COLO829 (cell line): ENCODE measurements at places on chromosomes 12 and 14.

GRCh38 chr12:130661486-130662255, 54.4 kb downstream of the RIMBP2 start:
- no peak for DNase-seq

DNA sequence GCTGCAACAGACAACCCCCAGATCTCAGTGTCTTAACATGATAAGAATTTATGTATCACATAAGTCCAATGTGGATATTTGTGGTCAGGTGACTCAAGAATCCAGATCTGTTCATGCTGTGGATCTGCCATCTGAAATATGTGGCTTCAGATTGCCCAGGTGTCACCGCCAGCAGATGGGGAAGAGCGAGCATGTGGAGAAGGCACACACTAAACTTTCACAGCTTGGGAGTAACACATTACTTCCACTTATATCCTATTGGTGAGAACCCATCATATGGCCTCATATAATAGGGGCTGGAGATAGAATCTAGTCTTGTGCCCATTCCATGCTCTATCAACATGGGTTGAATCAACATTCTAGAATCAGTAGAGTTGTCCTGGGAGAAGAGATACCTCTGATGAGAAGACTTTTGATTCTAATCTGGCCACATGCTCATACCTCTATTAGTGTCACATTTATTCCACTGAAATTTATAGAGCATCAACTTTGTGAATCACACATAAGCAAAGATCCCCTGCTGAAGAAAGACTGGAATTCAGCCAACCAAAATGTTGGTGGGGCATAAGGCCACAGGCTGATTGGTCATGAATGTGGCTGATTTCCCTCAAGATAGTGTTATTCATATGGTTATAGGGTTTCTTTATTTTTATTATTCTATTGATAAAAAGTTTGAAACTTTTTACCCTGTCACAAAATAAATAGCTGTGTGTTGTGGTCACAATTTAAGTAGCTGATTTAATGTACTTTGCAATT, 6.0 kb upstream of the CALCOCO1 start:
- no peak for DNase-seq

- DNase-seq = no peak
These were observed 1.6 kb downstream of the KRT71 start for GRCh38 chr12:52551216-52551865.

- no peak for DNase-seq
These were observed 43.4 kb upstream of the NR2C1 start for GRCh38 chr12:95116773-95117172.

GRCh38 chr12:114662512-114663177, 21.3 kb downstream of the TBX3 start:
- DNase-seq = peak; percentile 80

GRCh38 chr12:130976171-130976720, 22.5 kb downstream of the ADGRD1 start:
- no peak for DNase-seq

DNA sequence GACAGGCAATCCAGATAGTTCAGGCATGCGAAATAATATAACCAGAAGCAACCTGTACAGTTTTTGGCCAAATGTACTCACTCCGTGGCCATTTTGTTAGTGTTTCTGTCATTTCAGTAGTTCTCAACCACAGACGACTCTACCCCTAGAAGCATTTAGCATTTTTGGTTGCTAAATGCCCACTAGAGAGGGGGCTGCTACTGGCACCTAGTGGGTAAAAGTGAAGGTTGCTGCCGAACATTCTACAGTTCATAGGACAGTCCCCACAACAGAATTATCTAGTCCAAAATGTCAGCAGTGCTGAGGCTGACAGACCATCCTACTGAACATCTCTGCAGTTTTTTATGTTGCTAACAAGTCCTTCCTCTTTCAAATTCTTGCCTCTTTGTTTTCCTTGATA, 107.4 kb downstream of the TSHR start:
- DNase-seq = no peak

GRCh38 chr14:42802346-42802745, 1195.7 kb downstream of the LRFN5 start:
- DNase-seq = no peak

DNA sequence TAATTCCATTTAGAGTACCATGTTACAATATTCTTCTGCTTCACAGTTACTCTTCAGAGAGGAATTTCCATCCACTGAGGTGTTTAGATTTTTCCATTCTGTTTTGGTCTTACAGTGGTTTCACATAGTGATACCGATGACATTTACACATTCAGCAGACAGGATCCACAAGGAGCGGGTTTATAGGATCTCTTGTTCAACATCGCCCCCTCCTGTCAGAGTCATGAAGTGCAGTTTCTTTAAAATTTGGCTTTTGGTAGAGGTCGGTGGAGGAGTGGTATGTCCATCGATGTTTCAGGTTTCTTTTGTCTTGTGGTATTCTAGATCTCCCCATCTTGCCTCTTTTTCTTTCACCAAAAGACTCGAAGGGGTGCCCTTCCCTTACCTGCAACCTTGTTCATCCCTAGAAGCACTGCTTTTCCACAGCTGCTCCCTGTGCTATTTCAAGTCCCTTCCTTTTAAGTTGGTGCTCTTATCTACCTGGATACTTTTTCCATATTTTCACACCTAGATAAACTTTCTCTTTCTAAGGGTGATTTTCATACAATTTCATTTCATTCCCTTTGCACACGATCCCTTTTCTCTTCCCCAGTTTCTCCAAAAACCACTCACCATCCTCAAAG, 181.3 kb downstream of the ITPR2 start:
- DNase-seq = peak; percentile 63

GRCh38 chr12:116820064-116820656, 61.1 kb downstream of the HRK start:
- no peak for DNase-seq

DNA sequence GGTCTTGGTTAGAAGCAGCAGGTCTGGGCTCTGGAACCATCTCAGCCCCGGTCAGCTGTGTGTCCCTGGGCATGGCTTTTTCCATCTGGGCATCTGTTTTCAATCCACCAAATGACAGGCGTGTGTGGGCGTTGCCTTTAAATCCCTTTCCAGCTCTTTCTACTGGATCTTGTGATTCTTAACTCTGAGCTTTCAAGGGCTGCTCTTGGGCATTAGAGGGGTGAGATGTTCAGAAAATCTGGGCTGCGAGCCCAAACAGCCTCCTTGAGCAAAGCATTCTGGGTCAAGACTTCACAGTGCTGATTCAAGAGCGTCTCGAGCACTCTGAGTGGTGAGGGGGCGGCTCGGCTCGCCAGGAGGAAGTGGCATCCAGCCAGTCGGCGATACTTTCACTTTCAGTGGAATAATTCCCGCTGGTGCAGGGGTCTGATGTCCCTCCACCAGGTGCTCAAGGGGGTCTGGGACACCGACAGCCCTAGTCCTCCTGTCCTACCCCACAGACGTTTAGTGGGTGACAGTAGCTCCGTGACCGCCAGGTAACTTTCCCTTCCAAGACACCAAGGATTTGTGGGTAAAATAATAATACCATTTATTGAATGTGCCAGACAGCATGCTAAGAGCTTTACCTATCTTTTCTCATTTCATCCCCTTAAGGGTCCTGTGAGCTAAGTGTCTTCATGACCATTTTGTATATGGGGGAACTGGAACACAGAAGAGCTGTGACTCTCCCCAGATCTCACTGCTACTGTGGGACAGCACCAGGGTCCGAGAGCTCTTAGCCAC, 114.0 kb downstream of the PLXNC1 start:
- DNase-seq = peak; percentile 91

GRCh38 chr14:99951085-99951484, 114.1 kb upstream of the EVL start:
- no peak for DNase-seq

DNA sequence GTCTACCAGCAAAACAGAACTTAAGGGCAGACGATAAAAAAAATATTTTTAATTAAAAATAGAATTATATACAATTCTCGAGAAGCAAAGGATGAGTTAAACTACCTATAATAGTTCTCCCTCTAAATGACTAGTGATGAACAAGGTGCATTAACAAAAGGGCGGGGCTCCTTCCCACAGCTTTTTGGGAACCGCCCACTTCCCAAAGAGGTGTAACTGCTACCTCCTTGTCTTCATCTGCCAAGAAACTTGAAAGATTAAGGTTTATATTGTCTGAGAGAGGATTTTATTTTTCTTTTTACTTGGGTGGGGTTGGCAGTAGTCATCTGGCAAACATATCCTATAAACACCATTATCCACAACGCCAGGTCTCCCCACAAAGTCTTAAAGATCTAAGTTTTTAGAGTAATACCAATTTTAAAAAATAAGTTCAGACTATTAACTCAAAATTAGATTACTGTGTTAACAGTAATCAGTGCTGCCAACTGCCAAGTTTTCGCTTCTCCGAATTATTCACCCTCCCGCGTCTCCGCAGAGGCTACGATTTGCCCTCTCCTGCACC, 938 bp downstream of the RALGAPA1 start:
- DNase-seq = no peak

GRCh38 chr12:117394491-117394890, 33.1 kb upstream of the NOS1 start:
- DNase-seq = no peak

DNA sequence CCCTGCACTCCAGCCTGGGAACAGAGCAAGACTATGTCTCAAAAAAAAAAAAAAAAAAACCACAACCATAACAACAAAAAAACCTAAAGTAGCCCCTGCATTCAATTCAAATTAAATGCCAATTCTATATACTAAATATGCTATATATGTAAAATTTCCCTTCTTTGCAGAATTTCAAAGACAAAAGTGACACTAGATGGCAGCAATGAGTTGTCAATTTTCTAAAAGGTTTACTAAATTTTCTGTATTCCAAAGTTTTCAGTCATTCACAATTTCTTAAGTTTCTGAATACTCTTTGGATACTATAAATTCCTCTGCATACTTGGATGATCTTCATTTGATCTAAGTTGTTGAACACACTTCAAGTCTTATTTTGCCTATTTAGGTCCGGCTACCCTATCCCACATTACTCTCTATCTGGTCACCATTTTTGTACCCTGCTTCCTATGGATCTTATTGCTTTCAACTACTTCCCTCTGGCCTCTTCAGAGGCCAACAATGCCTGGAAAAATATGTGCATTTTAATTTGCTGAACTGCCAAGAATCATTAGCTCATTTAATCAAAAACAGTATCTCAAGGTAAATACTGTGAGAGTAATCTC, 27.9 kb downstream of the HNRNPC start:
- no peak for DNase-seq

DNA sequence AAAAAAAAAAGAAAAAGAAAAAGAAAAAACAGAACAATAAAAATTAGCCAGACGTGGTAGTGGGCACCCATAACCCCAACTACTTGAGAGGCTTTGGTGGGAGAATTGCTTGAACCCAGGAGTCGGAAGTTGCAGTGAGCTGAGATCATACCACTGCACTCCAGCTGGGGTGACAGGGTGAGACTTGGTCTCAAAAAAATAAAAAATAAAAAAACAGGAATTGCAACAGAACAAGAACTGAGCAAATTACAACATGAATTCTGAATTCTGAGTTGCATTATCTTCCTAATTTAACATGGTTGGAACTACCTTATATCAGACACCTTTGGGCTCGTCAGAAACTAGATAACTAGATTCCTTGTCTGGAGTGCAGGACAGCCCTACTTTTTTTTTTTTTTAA, 53.3 kb upstream of the NR2C1 start:
- DNase-seq = no peak

- DNase-seq = no peak
These were observed 72.8 kb downstream of the PAPOLA start for GRCh38 chr14:96574633-96575632.

DNA sequence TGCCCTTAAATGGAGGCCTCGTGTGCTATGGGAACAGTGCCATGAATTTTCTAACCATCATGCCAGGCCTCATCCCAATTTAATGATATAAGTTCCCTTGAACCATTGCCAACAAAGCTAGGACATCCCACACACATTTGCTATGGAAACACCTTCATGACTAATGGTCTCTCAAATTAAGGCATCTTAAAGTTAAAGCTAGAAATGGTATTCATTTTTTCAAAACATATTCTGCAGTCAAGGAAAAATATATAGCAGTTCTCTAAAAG, 117.3 kb downstream of the BTG1 start:
- no peak for DNase-seq

DNA sequence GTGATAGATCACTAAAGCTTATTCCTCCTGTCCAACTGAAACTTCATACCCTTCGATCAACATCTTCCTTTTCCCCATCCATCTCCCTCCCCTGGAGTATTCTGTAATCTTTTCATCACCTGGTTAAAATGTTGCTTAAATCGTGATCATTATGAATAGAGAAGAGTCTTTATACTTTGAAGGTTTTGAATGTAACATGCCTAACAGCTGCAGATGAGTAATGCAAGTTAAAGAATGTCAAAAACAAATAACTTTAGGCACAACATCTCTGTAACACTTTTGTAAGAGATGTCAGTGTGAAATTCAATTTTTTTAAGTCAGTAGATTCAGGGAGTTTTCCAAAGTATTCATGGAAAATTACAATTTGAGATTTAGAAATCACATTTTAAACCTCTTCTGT, 25.0 kb downstream of the RXYLT1 start:
- DNase-seq = no peak

DNA sequence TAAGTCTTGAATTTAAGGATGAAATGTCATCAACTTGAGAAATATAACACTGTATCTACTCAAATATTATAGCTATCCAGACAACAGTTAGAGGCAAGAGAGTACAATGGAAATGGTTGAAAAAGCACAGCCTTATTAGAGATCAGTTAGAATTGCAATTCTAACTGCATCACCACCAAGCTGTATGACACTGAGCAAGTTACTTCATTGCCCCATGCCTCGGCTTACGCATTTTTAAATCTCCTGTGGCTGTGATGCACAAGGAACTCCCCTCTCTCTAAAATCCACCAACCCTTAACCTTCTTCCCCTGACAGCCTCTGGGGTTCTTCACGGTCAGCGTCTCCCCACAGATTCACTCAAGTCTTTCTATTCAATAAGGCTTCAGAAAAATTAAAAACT, 75.1 kb downstream of the MED13L start:
- DNase-seq = no peak

DNA sequence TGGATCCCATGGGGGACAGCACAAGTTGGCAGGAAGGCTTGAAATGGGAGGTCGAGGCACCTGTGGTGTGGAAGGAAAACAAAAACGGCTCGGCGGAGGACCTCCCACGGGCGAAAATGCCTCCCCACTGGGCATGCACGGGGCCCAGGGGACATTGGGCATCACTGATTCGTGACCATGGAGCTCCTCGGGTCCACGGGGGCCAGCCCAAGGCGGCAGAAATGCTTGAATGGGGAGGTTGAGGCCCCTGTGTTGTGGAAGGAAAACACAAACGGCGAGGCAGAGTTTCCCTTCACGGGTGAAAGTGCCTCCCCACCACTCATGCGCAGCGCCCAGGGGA, 376.0 kb downstream of the ALG10 start:
- DNase-seq = no peak

DNA sequence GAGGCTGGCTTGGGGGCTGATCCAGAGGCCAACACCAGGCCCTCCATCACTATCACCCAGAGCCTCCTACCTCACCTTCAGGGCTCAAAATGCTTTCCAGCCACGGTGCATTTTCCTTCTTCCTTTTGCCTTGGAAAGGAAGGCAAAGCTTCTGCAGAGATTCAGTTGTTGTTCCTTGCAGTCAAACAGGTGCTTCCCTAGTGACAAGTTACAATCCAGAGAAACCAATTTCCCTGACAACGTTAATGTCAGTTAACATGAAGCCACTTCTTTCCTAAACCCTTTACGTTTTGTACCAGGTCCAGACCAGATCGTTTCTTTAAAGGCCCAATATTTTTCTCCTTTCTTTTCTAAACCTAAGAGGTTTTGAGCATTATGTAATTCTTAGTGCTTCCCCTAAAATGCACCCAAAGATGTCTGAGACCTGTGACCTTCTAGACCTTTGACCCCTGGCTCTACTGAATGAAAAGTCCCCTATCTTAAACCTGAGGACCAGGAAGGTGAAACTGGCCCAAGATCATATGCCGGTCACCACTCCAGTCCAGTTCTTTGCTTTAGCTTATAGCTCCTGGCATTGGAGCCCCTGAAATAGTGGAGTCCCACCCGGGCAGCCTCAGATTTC, 211.5 kb downstream of the SLC41A2 start:
- DNase-seq = no peak
